ENCODE measurements at places on chromosomes 2 and 18.

DNA sequence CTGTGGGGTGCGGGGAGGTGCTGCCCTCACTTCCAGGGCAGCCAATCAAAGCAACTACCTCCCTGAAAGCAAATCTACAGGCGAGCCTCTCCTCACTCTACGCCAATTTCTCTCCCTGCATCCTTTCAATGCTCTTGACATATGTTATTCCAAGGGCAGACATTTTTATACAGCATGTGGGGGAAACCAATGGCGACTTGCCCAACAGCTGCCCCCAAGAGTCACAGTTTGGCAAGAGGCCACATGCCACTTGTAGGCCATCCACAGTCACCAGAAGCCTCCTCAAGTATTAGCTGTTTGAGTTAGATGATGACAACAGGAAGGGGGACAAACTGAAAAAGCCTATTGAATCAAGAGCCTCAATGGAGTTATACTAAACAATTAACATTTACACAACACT, 114.6 kb downstream of the MYO5B start:
- DNase-seq: no peak

- no peak for DNase-seq
Observed at GRCh38 chr2:176584333-176584732, 315.1 kb downstream of the MTX2 start.

DNA sequence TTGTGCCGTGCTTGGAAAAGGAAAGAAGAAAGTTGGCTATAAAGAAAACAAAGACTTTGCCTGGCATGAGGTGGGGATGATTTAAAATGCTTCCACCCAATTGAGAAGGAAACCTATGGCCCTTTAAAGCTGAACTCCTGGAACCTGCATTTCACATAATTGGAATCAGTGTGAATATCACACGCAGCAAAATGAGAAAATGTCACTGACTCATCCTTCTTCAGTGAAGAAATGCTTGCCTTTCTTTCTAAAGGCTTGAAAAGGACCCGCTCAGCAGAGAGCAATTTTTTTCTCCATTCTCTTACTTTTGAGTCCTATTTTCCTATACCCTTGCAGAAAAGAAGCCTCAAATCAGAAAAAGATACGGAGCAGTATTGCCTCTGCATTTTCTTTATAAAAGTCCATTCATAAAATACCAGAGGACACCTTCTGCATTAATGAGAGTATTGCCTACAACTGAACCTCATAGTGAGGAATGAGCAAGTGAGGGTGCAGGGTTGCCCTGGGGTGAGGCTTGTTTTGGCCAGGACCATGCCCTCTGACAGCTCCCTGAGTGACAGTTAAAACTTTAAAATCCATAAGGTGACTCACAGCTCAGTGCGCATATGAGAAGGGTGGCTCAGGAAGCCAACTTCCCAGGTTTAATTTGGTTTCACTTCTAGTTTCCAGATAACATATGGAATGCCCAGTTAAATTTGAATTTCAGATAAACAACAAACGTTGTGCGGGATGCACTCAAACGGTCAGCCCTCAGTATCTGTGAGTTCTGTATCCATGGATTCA, 191.9 kb upstream of the GYPC start:
- no peak for DNase-seq

DNA sequence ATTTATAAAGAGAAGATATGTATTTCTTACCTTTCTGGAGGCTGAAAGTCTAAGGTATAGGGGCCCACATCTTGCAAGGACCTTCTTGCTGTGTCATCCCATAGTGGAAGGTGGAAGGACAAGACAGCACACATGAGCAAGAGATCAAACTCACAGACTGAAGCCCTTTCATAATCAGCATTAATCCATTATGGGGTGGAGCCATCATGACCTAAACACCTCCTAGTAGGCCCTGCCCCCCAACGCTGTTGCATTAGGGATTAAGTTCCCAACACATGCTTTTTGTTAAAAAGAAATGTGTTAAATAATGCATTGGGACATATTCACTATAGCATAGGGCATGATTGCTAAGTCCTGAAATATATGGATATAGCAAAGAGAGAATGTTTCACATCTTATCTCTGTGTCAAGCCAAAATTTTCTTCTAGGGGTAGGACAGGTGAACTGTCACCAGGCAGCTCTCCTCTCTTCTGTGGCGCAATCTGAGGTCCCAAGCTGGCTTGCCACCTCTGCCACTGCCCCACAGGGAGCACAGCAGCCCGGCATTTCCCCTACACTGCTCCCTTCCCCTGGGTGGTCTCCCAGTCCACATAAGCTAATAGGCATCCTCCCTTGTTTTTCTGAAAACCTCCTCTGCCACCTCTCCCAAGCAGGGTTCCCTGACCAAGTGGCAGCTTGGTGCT, 8.3 kb upstream of the CTIF start:
- DNase-seq: no peak

All from GM19239 (cell line).